Osteocyte (in vitro differentiated cells): ENCODE measurements at places on chromosomes 7 and 10. TPM values are rescaled to one million over a fixed set of nuclear protein-coding genes. Genes with fewer than 3 reads are reported as not detected.

Gene RPP38
- total RNA-seq, result 13.7 and 17.9 TPM in 2 replicates

Gene TRPV5
- not detected in 2 replicates for total RNA-seq

- DNase-seq, result peak; percentile 75
Measured at GRCh38 chr10:1632596-1632995, 104.7 kb downstream of the ADARB2 start.

GRCh38 chr7:133491201-133491691 is 238.4 kb downstream of the EXOC4 start:
- no peak for DNase-seq

Gene FZD8
- 28.0 and 28.7 TPM in 2 replicates for total RNA-seq

Gene ARHGEF35
- total RNA-seq, result 1.1 and 1.8 TPM in 2 replicates

DNA sequence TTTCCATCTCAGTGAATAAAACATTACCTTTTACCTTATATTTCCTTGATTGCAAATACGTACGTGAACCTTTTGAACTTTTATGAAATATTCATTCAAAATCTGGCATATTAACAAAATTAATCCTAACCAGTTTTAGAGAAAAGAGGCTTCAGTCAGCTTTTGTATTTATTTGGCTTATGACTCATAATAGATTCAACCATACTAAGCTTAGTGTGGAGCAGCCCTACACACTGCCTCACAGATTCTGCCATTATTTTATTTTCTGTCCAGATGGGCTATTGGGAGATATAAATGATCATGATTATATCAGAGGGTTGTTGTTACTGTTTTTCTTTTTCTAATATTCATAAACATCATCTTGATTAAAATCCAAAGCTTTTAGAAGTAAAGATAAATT is 325.5 kb downstream of the GPR37 start:
- no peak for DNase-seq

- DNase-seq, result peak; percentile 82
Measured at GRCh38 chr10:130958981-130959751, 352.4 kb downstream of the TCERG1L start.

- DNase-seq, result no peak
Measured at GRCh38 chr10:31792745-31793144, 135.9 kb downstream of the ARHGAP12 start.

- DNase-seq, result no peak
Measured at GRCh38 chr10:77837248-77837924, 89.2 kb downstream of the DLG5 start.

DNA sequence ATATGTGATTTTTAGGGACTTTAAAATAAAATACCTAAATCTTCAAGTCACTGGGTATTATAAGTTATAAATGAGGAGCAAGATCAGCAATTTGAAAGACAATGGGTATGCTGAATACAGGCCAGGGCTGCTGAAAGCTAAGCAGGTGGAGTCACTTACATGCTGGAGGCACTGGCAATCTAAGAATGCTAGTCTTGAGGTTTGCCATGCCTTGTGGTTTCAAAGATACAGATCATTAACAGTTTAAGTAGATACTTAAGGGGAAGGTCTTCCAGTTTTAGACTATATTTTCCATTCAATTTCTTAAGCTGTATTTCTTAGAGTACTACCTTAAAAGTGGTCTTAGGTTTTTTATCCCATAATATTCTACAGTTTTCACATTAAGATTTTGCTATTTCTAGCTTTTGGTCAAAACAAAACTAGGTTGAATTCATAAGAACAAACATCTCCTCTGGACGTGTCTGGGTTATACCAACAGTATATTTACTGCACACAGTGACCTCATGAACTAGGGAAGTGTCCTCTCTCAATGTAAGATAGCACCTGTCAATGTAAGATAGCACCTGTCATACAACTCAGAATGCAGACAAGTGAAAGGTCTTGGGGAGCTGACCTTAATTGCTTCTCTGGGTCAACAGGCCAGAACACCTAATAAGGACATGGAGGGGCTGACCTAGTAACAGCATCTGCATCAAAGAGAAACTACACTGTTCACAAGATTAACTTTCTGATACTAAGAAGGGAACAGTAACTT is 2.0 kb downstream of the SRI start:
- DNase-seq, result no peak

DNA sequence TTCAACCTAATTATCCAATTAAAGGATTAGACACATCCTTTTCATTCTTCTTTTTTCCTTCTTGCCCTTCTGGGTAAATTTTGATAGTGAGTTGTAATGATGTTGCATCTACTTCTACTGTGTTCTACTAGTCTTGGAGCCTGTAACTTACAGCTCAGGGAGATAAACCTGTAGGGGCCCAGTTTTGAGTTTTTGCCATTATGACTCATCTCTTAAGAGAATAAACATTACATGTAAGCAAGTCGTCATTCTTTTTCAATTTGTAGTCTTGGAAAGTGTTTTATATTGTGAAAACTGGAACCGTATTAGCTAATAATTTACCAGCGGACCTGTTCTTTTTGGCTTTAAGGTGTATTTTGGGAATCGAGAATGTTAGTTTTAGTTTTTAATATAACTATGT is 89.7 kb upstream of the RPA3 start:
- DNase-seq, result no peak

GRCh38 chr10:69439350-69439739 is 11.9 kb upstream of the TSPAN15 start:
- DNase-seq, result no peak

Gene POM121C
- 43.3 and 44.3 TPM in 2 replicates for total RNA-seq

Gene SPDYE11
- total RNA-seq, result not detected in 2 replicates

Gene CYP3A7
- total RNA-seq, result not detected in 2 replicates

DNA sequence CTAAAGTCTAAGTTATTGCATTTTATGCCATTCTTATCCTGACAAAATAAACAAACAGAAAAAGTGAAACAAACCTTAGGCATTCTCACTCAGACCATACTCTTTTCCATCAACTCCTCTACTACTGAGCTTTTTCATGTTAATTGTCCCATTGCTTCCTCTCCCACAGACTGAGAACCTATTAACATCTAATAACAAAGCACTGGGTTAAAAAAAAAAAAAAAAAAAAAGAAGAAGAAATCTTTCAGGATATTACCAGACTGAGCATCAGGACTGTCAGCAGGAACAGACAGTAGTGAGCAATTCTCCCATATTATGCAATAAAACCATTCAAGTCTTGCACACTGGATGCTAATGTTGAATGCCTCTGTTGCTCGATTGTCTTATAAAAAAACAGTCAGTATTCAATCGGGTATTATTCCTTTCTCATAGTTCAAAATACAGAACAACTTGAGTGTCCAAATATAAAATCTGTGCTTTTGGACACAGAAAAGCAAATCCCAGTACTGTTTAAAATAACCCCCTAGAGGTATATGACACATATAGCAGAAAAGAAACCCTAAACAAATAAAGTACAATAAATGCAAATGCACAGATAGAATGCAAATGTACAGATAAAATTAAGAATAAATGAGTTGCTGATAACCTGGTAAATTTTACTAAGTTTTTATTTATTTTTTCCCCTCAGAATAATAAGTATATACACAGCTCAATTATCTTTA is 531.3 kb upstream of the LRRTM3 start:
- no peak for DNase-seq

GRCh38 chr7:115582956-115583355 is 447.6 kb downstream of the TFEC start:
- DNase-seq, result no peak

GRCh38 chr7:148524479-148525224 is 65.9 kb upstream of the C7orf33 start:
- DNase-seq, result no peak

GRCh38 chr10:48598243-48598935 is 6.5 kb downstream of the ARHGAP22 start:
- peak; percentile 68 for DNase-seq

- DNase-seq, result no peak
Measured at GRCh38 chr7:139189357-139189756, 41.7 kb upstream of the UBN2 start.

Gene PYROXD2
- 4.6 and 4.8 TPM in 2 replicates for total RNA-seq

DNA sequence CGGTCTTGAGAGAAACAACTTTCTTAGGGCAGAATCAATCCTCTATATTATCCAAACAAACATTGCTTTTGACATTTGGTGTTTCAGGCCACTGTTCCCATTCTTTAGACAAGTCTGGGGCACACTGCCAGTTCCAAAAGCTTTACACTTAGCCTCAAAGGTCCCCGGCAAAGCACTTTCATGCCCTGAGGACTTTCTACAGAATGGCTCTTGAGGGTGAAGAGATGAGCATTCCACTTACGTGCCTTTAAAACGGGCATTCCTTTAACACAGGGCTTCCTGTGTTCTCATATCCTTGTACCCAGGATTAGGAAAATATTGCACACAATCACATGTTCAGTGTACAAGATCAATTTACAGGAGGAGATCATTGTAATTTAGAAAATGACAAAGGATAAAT is 13.1 kb upstream of the TMEM213 start:
- no peak for DNase-seq

Gene WNT8B
- not detected in 2 replicates for total RNA-seq

DNA sequence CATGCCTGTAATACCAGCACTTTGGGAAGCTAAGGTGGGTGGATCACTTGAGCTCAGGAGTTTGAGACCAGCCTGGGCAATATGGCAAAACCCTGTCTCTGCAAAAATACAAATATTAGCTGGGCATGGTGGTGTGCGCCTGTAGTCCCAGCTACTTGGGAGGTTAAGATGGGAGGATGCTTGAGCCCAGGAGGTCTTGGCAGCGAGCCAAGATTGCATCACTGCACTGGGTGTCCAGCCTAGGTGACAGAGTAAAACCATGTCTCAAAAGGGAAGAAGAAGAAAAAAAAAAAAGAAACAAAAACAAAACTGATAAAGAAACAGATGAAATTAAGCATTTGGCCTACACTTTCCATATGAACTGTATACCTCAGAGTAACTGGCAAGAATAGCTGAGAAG is 319.2 kb downstream of the PARD3 start:
- no peak for DNase-seq

GRCh38 chr7:43240565-43240964 is 128.1 kb downstream of the HECW1 start:
- no peak for DNase-seq

GRCh38 chr7:131370523-131370968 is 42.9 kb downstream of the MKLN1 start:
- DNase-seq, result no peak

Gene ZNF365
- total RNA-seq, result 0.44 and 1.0 TPM in 2 replicates

DNA sequence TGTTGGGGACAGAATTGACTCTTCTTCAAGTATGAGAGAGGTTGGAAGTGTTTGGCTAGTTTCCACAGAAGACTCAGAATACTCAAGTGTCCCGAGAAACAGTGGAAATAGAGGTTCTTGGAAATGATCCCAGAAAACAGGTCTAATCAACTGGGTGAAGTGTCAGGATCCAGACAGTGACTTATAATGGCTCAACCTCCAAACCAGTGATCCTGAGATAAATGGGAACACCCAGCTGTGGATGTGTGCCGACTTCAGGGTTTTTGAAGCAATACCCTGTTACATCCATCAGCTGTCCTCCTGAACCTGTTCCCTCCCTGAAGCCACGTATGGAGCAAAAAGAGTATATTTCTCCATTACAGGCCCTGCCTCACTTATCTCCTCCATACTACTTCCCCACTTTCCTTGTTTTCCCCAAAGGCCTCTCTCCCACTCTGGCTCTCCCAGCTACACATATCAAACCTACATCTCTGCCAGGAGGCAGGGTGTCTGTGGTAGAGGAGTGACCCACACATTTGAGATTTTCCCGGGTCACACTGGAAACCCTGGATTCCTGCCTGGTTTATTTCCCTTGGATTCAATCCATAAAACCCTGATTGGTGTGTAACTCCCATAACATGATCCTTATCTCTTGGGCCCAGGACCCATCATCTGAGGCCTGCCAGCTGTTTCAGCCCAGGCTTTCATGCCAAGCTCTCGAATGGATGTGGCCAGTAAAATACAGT is 17.6 kb upstream of the ELOVL3 start:
- no peak for DNase-seq

Gene CDH23
- total RNA-seq, result not detected in 2 replicates
